ENCODE measurements at places on chromosomes 12 and 14.

- no peak for DNase-seq
Measured at GRCh38 chr12:102652645-102653313, 172.4 kb upstream of the IGF1 start.

DNA sequence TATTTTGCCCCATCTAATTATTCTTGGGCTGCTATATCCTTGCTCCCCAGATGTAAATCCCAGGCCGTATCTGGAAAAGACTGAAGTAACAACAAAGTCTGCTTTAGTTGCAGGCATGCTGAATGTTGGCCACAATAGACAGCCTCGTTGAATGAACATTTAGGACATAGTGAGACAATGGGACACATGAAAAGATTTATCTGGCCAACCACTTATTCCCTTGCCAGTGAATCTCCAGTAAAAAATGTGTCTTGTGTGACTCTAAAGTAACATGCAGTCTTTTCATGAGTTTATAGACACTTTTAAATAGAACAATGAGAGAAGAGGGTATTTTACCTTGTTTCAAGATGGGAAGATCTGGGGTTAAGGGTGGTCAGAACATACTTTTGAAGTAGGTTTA, 60.2 kb upstream of the STXBP6 start:
- no peak for DNase-seq

GRCh38 chr14:99891900-99892299, 98.7 kb downstream of the EML1 start:
- DNase-seq = peak; percentile 6

DNA sequence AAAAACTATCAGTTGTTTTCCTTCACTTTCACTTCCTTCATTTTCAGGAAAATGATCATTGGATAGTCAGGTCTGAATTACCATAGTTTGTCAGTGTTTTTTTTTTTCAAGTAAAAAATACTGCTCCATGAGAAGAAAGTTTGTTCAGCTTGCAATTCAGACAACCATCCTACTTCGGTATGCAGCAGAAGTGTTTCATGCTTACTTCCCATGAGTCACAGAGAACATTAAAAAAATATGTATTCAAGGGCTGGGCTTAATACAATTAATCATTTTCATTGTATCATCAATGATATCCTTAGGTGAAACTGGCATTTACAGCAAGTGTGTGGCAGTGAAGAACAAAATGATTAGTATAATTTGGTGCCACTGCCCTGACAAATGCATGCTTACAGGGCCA, 21.6 kb downstream of the PYM1 start:
- no peak for DNase-seq

DNA sequence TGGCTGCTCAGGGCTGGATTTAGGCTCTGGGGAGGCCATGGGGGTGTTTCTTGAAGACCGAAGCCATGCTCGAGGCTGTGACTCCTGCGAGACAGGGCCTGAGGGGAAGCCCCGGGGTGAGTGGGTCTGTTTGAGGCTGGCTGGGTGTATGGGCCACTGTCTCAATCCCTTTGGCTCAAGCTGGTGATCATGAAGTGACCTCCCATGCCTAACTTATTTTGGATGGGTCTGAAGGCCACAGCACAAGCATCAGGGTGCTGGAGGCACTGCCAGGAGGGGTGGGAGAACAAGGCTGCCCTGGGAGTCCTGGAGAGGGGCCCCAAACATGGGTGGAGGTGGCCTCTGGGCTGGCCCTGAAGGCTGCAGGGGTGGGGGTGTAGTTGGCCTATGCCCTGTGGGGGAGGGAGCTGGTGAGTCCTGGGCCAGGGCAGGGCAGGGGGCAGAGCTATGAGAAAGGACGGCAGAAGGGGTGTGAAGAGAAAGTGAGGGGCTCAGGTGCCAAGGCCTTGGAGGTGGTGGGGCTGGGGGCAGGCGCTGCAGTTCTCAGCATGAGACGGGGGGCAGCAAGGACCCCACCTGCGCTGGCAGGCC, 100.9 kb downstream of the KIF26A start:
- DNase-seq = no peak

- no peak for DNase-seq
Measured at GRCh38 chr12:98612696-98613334, 19.3 kb downstream of the SLC25A3 start.

DNA sequence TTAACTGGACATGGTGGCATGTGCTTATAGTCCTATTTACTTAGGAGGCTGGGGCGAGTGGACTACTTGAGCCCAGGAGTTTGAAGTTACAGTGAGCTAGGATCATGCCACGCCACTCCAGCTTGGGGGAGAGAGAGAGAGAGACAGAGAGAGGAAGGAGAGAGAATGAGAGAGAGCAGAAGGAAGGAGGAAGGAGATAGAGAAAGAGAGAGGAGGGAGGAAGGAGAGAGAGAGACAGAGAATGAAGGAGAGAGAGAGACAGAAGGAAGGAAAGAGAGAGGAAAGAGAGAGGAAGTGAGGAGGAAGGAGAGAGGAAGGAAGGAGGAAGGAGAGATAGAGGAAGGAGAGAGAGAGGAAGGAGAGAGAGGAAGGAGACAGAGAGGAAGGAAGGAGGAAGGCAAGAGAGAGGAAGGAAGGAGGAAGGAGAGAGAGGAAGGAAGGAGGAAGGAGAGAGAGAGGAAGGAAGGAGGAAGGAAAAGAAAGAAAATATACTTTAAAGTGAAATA, 93.5 kb upstream of the PTPRB start:
- no peak for DNase-seq

DNA sequence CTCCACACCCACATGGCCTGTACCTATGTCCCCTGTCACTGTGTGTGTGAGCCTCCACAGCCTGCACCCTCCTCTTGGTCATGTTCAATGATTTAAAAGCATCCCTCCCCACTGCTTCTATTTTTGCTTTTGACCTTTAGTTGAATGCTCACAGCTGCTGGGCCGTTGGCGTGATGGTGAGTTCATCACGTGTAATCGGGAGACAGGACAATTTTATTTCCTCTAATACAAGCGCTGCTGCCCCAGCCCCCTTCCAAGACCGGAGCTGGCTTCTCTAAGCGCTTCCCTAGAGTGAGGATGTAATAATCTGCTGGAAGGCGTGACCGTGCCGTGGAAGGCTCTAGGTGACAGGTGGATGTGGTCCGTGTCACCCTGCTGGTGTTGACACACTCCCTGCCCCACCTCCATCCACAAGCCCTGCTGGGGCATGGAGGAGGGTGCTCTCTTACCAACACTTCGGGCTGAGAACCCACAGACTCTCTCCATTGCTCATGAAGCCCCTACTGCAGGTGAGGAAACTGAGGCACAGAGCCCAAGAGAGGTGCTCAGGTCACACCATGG, 25.4 kb downstream of the CCDC85C start:
- no peak for DNase-seq

- DNase-seq = no peak
Measured at GRCh38 chr14:22432348-22432976, 156.6 kb downstream of the DAD1 start.

All from activated CD4-positive, alpha-beta T cell treated with anti-CD3 and anti-CD28 coated beads, Interleukin-10, Interleukin-2, amounts not matched to agents 100 ng/mL and 50 ng/mL, durations not matched to agents 16 hours and 8 hours (primary cell).